Retina (tissue), 1 donor: ENCODE measurements at places on chromosomes 7 and 10.

DNA sequence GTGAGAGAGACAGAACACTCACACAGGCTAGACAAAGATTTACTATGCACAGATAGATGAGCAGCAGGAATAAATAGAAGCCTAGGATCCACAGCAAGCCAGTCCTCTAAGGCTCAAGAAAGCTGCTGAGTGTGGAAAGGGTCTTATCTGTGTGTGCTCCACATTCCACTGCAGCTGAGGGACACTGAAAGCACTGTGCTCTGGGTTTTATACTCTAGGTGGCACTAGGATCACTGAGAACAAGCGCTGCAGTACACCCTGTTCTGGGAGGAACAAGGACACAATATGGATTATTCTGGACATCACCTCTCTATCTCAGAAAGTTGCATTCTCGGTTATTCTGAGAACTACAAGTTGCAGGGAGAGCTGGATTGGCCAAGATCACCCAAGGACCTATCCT, 4.9 kb upstream of the KLHL7 start:
- DNase-seq, result no peak

DNA sequence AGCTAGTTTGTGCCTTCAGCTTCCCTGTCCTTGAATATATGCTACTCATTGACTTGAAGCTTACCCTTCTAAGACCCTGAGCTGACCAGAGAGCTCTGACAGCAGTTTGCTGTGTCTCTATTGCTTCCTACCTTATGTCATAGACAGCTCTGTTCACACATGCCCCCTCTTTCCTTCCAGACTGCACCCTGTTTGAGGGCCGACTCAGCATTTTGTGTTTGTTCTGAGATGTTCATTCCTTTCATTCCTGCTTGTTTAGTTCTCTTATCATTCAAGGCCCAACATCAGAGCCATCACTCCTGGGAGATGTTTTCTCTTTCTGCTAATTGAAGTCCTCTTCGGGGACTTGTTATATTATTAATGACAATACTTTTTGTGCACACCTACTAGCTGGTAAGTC, 518.9 kb downstream of the LRMDA start:
- DNase-seq, result no peak

DNA sequence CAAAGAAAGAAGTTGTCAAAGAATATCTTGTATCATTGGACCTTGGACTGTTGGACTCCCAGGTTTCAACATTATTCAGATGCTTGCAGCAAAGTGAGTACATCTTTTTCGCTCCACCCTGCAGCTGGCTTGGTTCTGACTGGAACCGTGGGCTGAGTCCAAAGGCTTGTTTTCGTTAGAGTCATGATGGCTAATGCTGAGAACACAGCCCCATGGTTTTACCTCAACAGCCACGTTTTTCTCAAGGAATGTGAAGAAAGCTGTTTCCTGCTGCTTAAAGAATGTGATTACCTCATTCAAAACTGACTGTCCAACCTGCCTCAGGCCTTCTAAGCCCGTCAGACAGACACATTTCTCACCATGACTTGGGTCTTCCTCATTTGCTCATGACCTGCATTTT, 69.5 kb downstream of the STEAP1B start:
- DNase-seq, result no peak

GRCh38 chr10:132806110-132806509, 20.2 kb upstream of the NKX6-2 start:
- no peak for DNase-seq

GRCh38 chr10:32005050-32005449, 51.2 kb downstream of the KIF5B start:
- peak; percentile 48 for DNase-seq

GRCh38 chr7:102093599-102094315, 192.9 kb upstream of the SH2B2 start:
- no peak for DNase-seq

DNA sequence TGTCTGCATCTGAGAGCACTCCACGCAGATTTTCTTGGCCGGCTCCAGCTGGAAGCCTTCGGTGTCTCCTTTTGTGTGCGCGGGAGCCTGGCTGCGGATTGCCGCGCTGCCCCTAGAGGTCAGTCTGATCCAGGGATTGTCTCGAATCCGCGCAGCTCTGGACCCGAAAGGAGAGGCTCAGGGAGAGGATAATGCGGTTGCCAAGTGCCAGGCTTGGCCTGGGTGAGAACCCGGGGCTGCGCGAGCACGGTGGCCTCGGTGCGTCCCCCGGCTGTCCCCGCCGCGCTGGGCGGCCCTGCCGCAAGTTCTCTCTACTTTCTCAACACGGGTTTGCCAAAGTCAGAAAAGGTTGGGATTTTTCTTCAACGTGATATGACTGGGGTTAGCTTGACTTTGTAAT, 140.9 kb downstream of the ADCYAP1R1 start:
- DNase-seq, result peak; percentile 88

- DNase-seq, result no peak
Observed at GRCh38 chr7:148524479-148525224, 65.9 kb upstream of the C7orf33 start.

DNA sequence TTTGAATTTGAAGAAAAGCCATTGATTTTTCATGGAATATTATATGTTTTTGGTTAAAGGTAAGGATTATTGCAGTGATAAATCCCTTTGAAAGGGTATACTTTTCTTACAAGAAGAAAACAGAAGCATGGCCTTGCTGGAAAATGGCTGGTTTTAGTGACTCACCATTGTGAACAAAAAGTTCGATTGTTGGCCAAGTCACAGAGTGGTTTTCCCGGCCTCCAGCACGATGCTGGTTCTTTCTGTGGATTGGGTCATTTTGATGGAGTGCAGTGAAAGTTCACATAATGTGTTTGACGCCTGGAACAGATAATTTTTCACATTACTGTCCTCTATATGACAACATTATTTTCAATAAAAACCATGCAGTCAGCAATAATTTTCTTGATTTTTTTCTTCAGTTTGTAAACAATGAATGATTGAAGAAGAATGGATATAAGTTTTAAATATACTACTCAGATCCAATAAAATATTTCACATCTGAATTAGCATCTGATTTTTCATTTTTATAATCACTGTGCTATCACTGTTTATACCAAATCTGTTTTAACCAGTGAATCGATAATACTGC, 60.9 kb downstream of the RBM20 start:
- no peak for DNase-seq

- no peak for DNase-seq
Observed at GRCh38 chr7:107405559-107405958, 64.3 kb upstream of the GPR22 start.

DNA sequence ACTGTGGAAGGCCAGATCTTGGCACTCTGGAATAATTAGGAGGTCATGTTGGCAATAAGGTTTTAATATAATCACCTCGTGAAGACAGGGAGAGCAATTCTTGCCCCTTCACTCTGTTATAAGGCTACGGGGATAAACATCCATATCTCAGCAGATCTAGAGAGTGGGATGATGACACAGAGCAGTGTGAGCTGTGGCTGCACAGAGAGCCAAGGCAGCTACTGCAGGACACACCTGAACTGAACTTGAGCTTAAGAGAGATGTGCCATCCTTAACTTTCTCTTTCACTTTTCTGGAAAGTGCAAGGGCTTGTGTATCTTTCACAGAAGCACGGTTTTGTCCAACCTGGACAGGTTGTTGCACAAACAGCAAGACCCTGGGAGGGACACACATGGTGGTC, 174.7 kb downstream of the GATA3 start:
- no peak for DNase-seq

GRCh38 chr10:7421526-7421925, 10.7 kb upstream of the SFMBT2 start:
- no peak for DNase-seq

- no peak for DNase-seq
Observed at GRCh38 chr10:50384238-50384637, 132.9 kb upstream of the ASAH2 start.

GRCh38 chr10:70879207-70879606, 9.2 kb downstream of the PCBD1 start:
- no peak for DNase-seq

GRCh38 chr10:5896208-5897052, 6.4 kb downstream of the FBH1 start:
- peak; percentile 16 for DNase-seq

GRCh38 chr7:139850906-139851305, 21.8 kb downstream of the TBXAS1 start:
- no peak for DNase-seq

GRCh38 chr7:34327681-34328080, 330.3 kb upstream of the NPSR1 start:
- no peak for DNase-seq

DNA sequence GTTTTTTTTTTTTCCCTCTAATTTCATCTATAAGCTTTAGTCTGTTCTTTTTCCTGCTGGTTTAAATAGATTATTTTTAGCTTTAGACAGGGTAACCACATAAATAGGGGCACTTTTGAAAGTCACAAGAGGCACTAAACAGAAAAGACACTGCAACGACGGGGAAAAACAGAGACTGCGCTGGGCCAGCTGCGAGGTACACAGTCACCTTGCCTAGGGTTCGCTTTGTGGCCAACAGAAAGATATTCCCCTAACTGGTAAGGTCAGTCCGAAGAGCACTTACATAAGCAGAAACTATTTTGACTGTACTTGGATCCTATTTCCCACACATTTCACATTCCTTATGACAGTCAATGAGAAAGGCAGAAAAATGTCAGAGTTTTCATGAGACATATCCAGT, 175.6 kb upstream of the PHF14 start:
- DNase-seq, result no peak

- DNase-seq, result no peak
Observed at GRCh38 chr10:3853016-3853415, 68.0 kb upstream of the KLF6 start.

DNA sequence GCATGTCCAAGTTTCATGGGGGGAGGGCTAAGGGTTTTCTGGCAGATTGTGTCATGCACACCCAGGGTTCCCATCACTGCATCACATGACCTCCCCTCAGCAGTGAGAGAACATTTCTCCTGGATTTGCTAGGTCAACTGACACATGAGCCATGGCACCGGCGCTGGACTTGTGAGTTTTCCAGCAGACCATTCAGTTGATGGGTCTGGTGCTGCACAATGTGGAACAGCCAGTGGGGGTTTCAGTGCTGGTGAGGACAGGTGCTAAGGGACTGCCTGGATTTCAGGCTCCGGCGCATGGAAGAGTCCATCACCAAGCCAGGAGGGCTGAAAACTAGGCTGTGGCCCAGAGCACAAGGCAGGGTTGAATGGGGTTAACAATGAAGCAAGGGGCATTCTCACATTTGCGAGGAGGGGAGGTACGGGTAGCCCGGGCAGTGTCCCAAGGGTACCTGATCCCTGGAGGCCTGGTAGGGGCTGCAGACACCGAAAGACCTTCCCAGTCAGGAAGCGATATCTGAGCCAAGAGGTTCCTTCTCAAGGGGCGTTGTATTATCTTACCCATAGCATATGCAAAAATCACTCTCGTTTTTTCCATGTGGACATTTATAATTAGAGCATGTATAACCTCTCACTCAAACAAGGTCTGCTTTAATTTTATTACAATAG, 203.0 kb downstream of the TNS3 start:
- DNase-seq, result no peak

GRCh38 chr10:110903280-110904278, 15.4 kb downstream of the BBIP1 start:
- DNase-seq, result no peak

DNA sequence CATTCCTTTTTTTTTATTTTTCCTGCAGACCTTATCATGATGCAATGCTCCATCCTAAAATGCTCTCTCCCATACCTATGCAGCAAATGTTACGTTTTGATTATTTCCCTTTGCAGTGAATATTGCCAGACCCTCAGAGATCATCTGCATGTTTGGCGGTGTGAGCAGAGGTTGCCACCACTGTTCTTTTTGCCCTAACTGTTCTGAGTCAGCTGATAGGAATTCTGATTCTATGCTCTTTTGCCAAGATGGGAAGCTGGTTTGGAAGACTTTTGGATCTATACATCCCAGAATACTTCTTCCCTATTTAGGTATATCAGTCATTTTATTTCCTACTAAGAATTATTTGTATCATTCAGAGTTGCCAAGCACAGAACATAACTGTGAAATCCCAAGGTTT, 130.5 kb downstream of the KLF6 start:
- no peak for DNase-seq

GRCh38 chr10:33819206-33819605, 484.7 kb upstream of the NRP1 start:
- DNase-seq, result no peak

GRCh38 chr10:23096802-23097549, 1.6 kb downstream of the MSRB2 start:
- no peak for DNase-seq

DNA sequence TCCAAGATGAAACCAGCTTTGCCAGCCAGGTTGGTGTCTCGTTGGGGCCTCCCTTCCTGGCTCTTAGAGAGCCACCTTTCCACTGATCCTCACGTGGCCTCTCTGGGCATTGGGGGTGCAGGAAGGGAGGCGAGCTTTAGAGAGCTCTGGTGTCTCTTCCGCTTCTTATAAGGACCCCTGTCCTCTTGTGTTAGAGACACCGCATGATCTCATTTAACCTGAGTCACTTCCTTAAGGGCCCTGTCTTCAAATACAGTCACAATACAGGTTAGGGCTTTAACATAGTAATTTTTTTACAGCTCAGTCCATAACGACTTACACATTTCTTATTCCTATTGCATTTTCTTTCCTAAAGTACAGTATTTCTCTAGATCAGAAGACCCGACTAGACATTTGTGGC, 535.8 kb downstream of the SDK1 start:
- no peak for DNase-seq

DNA sequence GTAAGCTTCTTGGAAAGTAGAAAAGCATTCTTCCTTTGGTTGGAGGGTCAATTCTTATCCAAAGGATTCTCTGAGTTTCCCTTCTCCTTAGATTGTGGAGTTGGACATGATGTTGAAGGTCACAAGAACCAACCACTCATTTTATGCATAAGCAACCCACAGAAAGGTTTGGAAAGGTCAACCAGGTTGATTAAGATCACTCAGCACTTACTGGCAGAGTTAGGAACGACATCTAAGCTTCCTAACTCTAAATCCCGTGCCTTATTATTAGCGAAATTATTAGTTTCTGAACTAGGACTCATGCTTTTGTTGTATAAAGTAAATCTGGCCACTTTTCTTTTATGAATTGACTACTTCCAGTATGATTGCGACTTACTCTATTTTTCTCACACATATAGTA, 137.0 kb upstream of the MINDY3 start:
- DNase-seq, result no peak

DNA sequence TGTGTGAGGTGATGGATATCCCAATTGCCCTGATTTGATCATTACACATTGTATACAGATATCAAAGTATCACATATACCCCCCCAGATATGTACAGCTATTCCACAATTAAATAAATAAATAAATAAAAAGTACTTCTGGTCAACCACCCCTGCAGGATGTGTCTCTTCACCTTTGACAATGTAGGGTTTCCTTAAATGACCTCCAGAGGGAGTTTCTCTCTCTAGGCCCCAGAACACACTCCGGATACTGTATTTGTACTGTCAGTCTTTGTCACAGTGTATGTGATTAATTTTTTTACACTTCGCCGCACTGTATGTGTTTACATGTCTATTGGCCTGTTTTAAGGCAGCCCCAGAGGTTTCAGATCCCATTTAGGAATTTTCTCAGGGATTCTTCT, 123.6 kb downstream of the ADCYAP1R1 start:
- no peak for DNase-seq

GRCh38 chr10:133307776-133308420, 774 bp downstream of the TUBGCP2 start:
- DNase-seq, result peak; percentile 58
